ENCODE measurements at places on chromosomes 7 and 10.

- DNase-seq: no peak
Observed at GRCh38 chr10:15990535-15991129, 130.3 kb upstream of the MINDY3 start.

GRCh38 chr10:63465293-63466143, at the start of gene JMJD1C:
JMJD1C (minus strand) TSS chr10:63465977; CDS start chr10:63465662, 315 bp downstream.
- DNase-seq: peak; percentile 18

DNA sequence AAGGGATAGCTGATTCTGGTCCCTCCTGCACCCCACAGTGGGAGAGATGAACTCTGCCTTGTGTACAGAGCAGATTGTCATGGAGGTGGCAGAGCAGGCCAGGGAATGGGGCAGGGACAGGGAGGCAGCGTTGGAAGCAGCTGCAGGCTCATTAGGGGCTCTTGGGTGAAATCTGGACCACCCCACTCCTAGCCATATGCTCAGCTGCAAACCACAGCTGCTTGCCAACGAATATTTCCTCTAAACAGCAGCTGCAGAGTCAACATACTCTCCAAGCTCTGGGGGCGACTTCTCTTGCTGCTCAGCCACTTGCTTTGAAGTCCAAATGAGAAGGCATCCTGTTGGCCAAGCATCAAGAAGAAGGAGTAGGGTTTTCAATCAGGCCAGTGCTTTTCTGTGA, 302.3 kb upstream of the AUTS2 start:
- DNase-seq: no peak

- DNase-seq: no peak
Observed at GRCh38 chr7:90092506-90092905, 61.8 kb upstream of the STEAP1 start.

GRCh38 chr10:119542357-119542987, at the start of gene RGS10:
RGS10 (minus strand) TSS chr10:119542719; CDS start chr10:119542638, 81 bp downstream.
- DNase-seq: peak; percentile 49

- no peak for DNase-seq
Observed at GRCh38 chr7:3670898-3671297, 369.8 kb downstream of the SDK1 start.

DNA sequence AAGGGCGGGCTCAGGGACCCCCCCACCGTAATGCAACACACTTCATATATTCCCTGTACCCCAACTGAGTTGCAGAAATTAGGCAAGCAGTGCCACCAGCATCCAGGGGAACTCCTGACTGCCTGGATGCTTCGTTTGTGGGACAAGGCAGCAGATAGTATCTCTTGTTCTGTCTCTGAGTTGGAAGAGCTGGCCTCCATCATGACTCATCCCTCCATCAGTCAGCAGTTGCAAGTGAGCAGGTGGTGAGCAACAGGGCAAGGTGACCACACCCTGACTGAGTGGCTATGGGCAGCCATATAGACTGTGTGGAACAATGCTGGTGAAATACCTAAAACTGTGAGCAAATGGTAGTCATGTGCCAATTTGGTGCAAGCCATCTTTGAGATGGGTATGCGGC, 22.8 kb upstream of the ADAMTS14 start:
- no peak for DNase-seq

DNA sequence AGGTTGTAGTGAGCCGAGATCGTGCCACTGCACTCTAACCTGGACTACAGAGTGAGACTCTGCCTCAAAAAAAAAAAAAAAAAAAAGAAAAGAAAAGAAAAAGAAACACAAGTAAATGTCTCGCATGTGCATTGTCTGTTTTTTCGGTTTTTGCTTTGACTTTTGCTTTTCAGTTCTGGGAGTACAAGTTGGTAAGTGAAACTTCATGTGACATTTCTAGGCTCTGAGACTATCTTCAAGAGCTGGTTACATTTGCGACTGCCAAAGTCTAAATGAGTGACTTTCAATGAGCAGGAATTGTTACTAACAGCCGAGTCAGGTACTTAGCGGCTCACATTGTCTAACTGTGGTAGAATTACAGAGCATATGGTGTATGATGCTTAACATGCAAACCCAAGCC, 107.0 kb upstream of the CELF2 start:
- no peak for DNase-seq

All from activated CD4-positive, CD25-positive, alpha-beta regulatory T cell treated with anti-CD3 and anti-CD28 coated beads, Interleukin-2, amount 50 U/mL, for 16 hours (primary cell).